Naive B cell (primary cell): ENCODE measurements at places on chromosomes 6 and 20.

DNA sequence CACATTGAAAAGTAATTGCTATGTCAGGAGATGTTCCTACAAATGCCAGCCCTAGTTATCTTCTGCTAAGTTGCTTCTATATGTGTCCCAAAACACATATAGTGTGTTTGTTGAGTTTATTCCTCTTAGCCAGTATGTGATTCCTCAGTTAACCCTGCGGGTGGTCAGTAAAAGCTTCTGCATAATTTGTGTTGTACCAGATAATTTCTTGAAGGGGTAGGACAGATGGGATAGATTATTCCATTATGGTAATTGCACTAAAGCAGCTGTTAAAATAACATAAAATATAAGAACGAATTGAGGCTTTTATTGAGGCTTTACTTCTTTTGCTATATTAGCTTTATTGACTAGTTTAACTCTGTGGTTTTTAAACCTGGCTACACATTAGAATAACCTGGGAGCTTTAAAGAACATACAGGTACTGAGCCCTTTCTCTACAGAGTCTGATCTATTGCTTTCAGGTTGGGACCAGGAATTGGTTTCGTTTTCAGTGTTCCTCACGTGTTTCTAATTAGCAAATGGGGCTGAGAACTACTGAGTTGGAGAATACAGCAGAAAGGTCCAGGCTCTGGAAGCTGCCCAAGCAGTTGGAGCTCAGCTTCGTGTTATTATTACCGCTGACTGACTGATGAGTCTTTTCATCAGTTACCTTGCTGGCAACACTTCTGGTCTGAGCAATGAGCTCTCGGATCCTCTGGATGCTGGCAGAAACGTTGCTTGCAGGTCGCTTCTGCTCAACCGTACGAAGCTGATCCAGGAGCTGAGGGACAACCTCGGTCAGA, 56.9 kb downstream of the FAM229B start:
- no peaks in the 10 kb centered on the region for H3K36me3 ChIP-seq
- H3K4me3 ChIP-seq, result no peak overlapping the region
- no peak for DNase-seq
- no peak overlapping the region for H3K27ac ChIP-seq
- H3K4me1 ChIP-seq, result no peaks in the 10 kb centered on the region

DNA sequence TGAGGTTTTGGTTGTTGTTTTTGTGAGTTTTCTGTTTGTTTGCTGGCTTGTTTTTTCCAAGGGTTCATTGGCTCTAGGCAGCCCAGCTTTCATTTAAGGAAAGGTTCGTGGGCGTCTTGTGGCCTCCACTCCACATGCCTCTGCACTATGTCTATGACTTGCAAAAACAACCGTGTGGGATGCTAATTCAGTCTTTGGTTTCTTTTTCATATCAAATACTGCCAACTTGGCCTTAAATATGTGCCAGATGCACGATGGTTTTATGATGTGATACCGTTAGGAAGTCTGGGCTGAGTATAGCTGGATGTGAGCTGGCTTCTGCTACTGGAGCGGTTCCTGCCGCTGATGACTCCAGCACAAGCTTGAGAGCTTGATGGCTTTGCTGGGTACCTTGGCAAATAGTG, 96.3 kb downstream of the BMP2 start:
- H3K36me3 ChIP-seq, result no peaks in the 10 kb centered on the region
- no peak overlapping the region for H3K4me3 ChIP-seq
- no peaks in the 10 kb centered on the region for H3K4me1 ChIP-seq
- no peak overlapping the region for H3K27ac ChIP-seq

DNA sequence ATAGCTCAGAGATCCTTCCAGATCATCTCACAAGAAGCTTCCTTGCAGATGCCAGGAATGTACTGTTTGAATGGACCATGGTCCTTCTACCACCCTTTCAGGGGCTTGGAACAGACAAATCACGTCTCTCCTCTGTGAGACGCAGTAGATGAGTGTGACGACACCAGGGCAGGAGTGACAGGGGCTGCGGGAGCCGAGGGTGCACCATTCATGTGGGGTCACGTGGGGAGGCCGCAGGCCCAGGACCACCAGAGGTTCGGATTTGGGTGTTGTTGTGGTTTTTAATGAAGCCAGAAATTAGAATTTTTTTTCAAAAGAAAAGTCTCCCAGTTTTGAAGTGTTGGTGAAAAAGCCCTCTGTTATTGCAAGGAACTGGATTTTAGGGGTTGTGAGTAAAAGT, 79.2 kb downstream of the PREX1 start:
- H3K27ac ChIP-seq, result peak overlapping the region; percentile 61
- peaks cover 62% of the 10 kb centered on the region for H3K4me1 ChIP-seq
- H3K36me3 ChIP-seq, result peaks cover 5% of the 10 kb centered on the region

- peaks cover 15% of the 10 kb centered on the region for H3K27me3 ChIP-seq
- no peaks in the 10 kb centered on the region for H3K4me1 ChIP-seq
- H3K4me3 ChIP-seq, result no peak overlapping the region
- no peak for DNase-seq
Measured at GRCh38 chr6:7762760-7763159, 36.9 kb downstream of the BMP6 start.

DNA sequence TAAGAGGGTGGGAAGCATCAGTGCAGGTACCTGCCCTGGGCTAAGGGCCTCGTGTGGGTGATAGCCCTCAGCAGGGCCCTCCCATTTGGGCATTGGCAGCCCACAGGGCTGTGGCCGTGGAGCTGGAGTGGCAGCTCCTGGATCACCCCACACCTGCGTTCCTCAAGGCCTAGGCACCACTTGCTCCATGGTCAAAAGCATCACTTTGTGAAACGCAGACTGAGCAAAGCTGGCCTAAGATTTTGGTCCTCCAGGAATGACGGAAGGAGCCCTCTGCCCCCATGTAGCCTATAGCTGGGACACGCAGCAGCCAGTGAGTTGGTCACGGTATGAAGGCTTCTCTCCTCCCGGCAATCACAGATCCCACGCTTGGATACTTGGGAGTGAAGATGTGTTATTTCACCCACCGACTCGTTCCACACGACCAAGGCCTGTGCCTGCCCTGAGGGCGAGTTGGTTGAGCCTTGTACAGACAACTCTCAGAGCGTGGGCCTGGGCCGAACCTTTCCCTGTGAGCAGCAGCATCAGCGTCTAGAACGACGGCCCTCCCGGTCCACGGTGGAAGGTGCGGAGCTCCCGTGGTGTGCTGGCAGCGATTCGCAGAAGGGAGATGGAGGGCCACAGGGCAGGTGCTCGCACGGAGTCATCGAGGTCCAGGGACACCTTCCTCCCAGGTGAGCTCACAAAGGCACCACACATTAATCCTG, 39.7 kb downstream of the THBS2 start:
- no peak overlapping the region for H3K27ac ChIP-seq
- H3K4me3 ChIP-seq, result no peak overlapping the region
- H3K27me3 ChIP-seq, result no peaks in the 10 kb centered on the region
- H3K36me3 ChIP-seq, result peaks cover 5% of the 10 kb centered on the region
- no peak for DNase-seq
- peaks cover 12% of the 10 kb centered on the region for H3K4me1 ChIP-seq

GRCh38 chr20:51513545-51513944, 29.0 kb downstream of the NFATC2 start:
- no peak for DNase-seq
- no peak overlapping the region for H3K27ac ChIP-seq
- H3K4me1 ChIP-seq, result peaks cover 66% of the 10 kb centered on the region
- peaks cover 40% of the 10 kb centered on the region for H3K36me3 ChIP-seq
- no peak overlapping the region for H3K4me3 ChIP-seq

DNA sequence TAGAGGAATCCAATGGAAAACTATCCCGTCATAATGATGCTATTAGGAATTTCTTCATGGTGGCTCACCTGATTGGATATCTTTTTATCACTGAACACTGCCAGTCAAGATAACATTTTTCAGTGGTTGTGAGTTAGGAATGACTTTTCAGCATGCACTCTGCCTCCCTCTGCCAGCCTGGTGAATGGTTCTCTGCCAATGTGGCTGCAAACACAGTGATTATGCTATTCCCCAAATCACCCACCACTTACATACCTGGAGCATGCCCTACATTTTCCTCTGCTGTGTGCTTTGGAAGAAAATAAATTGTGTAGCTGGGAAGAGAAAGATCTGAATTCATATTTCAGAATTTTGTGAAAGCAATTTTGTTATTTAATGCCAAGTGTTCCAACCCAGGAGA, 102.6 kb upstream of the LAMP5 start:
- H3K27me3 ChIP-seq, result no peaks in the 10 kb centered on the region
- H3K36me3 ChIP-seq, result no peaks in the 10 kb centered on the region
- peaks cover 13% of the 10 kb centered on the region for H3K4me1 ChIP-seq
- H3K4me3 ChIP-seq, result no peak overlapping the region

- H3K36me3 ChIP-seq, result no peaks in the 10 kb centered on the region
- H3K27me3 ChIP-seq, result no peaks in the 10 kb centered on the region
- no peak overlapping the region for H3K4me3 ChIP-seq
Measured at GRCh38 chr6:14079433-14079832, 38.1 kb upstream of the CD83 start.

- no peak overlapping the region for H3K4me3 ChIP-seq
- H3K27ac ChIP-seq, result no peak overlapping the region
- H3K27me3 ChIP-seq, result peaks cover 5% of the 10 kb centered on the region
- H3K36me3 ChIP-seq, result no peaks in the 10 kb centered on the region
- H3K4me1 ChIP-seq, result no peaks in the 10 kb centered on the region
Measured at GRCh38 chr6:10320291-10320690, 94.6 kb downstream of the TFAP2A start.

DNA sequence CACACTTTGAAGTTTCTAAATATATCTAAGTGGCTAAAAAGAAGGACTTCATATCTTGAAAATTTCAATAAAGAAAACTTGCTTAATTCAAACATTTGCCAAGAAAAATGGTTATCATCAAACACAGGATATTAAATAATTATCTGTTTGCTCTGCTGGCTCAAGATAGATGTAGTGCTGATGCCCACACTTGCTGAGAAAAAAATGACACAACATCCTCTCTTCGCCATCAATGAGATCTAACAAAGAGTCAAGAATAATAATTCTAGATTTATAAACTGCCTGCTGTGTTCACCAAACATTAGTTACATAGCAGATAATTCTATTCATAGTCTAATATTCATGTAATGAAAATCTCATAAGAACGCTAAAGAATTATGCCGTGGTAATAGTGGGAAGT, 93.6 kb downstream of the EPHA7 start:
- no peak overlapping the region for H3K4me3 ChIP-seq
- no peak for DNase-seq
- H3K36me3 ChIP-seq, result no peaks in the 10 kb centered on the region
- no peak overlapping the region for H3K27ac ChIP-seq
- H3K4me1 ChIP-seq, result no peaks in the 10 kb centered on the region

- peaks cover 13% of the 10 kb centered on the region for H3K36me3 ChIP-seq
- peaks cover 41% of the 10 kb centered on the region for H3K4me1 ChIP-seq
- H3K4me3 ChIP-seq, result no peak overlapping the region
- H3K27me3 ChIP-seq, result no peaks in the 10 kb centered on the region
- no peak for DNase-seq
Measured at GRCh38 chr20:47348539-47349142, 7.9 kb downstream of the ZMYND8 start.

- no peaks in the 10 kb centered on the region for H3K36me3 ChIP-seq
- H3K27ac ChIP-seq, result no peak overlapping the region
- peaks cover 20% of the 10 kb centered on the region for H3K4me1 ChIP-seq
- no peak for DNase-seq
- no peaks in the 10 kb centered on the region for H3K27me3 ChIP-seq
Measured at GRCh38 chr6:34934516-34934915, 45.5 kb downstream of the ANKS1A start.
